Activated CD4-positive, CD25-positive, alpha-beta regulatory T cell (primary cell): ENCODE measurements at places on chromosomes 11 and 22.

GRCh38 chr11:33885338-33886005 lies 6.4 kb downstream of the LMO2 start:
- DNase-seq = no peak

DNA sequence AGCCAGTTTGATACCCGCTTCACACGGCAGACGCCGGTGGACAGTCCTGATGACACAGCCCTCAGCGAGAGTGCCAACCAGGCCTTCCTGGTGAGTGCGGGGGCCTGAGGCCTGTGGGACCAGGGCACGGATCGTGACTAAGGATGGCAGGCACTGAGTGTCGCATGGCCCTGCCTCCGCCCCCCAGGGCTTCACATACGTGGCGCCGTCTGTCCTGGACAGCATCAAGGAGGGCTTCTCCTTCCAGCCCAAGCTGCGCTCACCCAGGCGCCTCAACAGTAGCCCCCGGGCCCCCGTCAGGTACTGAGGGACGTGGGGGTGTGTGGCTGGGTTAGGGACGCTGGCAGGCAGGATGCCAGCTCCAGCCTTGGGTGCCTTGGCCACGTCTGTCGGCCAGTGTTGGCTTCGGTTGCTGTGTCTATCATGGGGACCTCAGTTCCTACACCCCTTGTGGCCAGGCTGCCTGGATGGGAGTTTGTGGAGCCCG lies 3.0 kb downstream of the PTPRCAP start:
- DNase-seq = no peak

DNA sequence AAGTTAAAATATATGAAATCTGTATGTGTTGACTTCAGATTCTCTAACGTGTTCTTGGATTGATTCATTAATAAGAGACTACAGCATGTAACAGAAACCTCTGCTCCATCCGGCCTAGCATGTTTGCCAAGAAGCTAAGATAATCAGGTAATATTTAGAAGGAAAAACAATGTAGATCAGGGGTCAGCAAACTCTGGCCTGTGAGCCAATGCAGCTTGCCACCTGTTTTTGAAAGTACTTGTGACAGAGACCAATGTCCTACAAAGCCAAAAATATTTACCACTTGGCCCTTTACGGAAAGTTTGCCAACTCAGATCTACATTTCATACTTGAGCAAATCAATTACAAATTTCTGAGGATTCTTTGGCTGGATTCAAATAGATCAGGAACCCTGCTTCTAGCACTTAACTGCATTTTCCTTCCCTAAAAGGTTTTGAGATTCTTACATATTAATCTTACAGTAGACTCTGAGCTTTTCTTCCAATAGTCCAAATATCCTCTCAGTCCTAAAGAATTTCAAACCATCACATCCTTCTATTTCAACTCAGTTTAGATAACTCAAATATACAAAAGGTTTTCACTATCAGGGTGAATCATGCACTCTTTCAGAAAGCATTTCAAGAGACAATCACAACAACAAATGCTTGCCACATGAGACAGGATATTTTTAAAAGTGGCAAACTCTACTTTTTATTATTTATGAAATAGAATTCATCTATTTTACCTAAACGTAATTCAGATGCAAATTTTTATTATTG lies 29.5 kb downstream of the APOL5 start:
- DNase-seq = no peak

GRCh38 chr11:101008961-101009689 lies 120.5 kb downstream of the PGR start:
- no peak for DNase-seq

GRCh38 chr22:42446151-42446550 lies 13.9 kb upstream of the NFAM1 start:
- DNase-seq = no peak

GRCh38 chr11:28834877-28835276 lies 726.7 kb downstream of the METTL15 start:
- DNase-seq = no peak

GRCh38 chr11:107301878-107302277 lies 155.7 kb downstream of the CWF19L2 start:
- DNase-seq = no peak

GRCh38 chr22:50698546-50698945 lies 25.9 kb downstream of the SHANK3 start:
- no peak for DNase-seq
